HCEC 1CT (cell line): ENCODE measurements at places on chromosomes 16 and 17.

DNA sequence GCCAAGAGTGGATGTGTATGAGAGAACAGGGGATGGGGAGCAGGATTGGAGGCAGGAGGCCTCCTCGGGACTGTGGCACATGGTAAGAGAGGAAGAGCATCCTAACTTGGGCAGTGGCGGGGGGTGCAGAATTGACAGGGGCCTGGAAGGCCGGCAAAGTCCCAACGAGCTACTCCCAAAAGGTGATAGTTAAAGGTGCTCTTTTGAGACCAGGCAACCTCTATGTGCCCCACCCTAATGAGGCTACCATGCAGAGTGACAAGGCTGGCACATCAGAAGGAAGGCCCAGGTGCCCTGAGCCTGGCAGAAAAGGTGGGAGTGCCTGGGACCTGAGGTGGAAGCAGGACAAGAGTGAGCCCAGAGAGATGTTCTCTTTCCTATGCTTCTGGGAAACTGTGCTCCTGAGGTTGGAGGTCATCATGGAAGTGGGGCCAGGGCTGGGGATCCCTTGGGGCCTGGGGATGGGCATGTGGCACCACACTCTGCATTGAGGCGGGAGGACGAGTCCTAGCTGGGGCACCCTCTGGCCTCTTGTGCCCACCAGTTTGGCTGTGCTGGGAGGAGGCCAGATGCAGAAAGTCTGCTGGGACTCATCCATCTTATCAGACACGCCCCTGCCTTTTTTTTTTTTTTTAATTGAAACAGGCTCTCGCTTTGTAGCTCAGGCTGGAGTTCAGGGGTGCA is 5.9 kb downstream of the RAB11FIP4 start:
- no peak for DNase-seq

GRCh38 chr16:89081556-89081955 is 12.1 kb upstream of the ACSF3 start:
- no peak for DNase-seq

GRCh38 chr16:67128417-67128816 is 18.7 kb downstream of the PHAF1 start:
- no peak for DNase-seq

- no peak for DNase-seq
Measured at GRCh38 chr16:67278773-67279295, 498 bp upstream of the PLEKHG4 start.

DNA sequence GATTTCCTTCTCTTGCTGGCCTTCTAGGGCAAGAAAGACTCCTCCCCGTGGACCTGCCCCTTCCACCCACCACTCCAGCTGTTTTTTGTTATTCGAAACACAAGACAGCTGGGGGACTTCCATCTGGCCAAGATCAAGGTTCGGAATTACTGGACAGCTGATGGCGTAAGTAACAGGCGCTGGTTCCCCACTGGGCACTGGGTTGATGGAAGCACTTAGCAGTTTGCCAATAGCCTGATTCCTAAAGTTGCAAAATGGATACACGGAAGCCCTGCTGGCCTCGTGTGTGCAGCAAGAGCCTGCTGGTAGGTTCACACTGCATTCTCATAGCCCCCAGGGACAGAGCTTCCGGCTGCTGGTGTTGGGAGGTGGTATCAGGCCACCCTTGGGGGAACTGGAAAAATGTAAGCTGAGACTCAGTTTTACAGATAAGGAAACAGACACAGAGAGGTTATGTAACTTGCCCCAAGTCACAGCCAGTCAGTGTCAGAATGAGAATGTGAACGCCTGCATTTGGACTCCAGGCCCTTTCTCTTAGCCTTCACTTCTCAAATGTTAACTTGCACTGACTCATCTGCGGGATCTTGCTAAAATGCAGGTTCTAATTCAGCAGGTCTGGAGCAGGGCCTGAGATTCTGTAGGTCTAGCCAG is 171.7 kb downstream of the KATNIP start:
- DNase-seq: peak; percentile 5

GRCh38 chr16:67447508-67448076 is 16.7 kb downstream of the HSD11B2 start:
- peak; percentile 55 for DNase-seq
